ENCODE measurements at places on chromosomes 6 and 20.

DNA sequence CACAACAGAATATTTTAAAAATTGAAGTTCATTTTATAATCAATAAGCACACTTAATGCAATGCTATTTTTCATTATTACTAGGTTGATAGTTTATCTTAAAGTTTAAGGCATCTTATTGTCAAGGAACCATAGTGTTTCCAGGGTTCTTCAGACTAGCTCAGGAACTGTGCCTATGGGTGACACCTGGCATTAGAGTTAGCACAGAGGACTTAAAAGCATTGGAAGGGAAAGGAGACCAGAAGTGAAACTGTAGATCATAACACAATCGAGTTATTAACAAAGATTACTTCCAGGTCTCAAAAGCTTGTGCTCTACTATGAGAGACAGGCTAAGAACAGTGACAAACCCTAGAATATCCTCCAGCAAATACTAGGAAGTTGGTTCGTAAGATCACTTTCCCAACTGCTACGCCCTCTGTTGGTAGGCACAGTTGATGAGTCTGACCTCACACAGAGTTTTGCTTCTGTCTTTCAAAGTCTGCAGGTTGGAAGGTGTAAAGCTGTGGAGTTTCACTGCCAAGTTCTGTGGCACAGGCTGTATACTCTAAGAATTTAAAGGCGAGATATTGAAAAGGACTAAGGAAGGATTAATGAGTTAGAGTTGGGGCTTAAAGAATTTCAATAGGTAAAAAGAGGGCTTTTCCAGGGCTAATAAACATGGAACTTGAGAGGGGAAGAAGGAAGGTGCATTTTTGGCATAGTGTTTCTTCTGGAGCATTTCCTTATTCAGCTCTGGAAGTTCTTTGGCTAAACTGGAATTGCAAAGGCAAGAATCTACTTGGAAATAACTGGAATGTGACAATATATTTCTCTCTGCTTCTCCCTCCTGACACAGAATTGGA lies 531.3 kb upstream of the JAG1 start:
- DNase-seq = no peak

DNA sequence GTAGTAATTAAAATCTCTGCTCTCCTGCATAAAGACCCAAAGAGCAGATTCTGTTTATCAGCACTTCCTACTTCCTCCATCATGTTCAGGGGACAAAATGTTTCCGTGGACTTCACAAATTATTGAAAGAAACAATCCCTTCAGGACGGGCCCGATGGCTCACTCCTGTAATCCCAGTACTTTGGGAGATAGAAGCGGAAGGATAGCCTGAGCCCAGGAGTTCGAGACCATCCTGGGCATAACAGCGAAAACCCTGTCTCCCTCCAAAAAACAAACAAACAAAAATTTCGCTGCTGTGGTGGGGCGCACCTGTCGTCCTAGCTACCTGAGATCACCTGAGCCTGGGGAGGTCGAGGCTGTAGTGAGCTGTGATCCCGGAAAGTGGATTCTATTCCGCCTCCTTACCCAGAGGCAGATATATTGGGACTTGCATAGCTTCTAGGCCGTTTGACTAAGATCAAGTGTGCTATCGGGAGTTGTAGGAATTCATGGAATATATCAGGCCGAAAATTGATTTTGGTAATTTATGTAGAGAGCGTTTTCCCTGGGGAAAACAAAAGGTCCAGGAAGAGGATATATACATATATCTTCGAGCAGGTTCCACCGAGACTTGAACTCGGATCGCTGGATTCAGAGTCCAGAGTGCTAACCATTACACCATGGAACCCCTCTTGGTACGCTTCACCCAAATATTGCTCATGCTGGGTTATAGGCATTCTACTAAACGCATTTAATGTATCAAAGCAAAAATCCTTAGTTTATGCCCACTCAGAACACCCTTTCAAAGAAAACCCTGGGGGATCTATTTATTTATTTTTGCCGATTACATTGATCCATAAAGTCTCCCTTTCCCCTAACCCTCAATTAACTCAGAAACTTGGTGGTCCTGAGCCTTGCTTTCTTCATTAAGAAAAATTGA lies 74.5 kb upstream of the ZNF184 start:
- no peak for DNase-seq

- DNase-seq = no peak
These were observed 146.9 kb downstream of the PRKN start for GRCh38 chr6:162580619-162581018.

DNA sequence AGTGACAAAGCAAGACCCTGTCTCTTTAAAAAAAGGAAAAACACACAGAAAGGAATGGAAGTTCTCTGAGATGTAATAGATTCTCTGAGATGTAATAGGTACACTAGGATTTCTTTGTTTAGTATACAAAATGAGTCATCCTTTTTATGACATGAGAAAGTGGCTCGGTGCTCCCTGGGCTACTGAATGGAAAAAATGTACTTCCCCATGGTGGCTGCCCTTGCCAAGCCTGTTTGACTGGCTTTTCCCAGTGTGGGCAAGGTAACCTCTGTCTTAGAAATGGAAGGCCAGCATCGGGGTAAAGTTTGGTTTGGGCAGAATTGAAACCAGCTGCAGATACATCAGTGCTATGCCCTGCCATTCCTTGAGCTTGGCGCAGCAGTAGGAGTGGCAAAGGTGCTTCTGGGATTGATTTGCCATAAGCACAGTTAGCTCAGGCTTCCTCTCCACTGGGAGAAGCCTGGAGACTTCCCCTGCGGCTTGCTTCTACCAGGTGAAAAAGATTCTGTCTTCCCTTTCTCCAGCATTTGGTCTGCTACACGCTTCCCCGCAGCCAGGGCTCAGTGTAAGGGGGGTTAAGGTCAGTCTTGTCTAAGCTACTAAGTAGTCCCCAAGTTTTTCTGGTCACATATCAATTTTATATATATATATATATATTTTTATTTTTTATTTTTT lies 24.5 kb downstream of the ARFGEF2 start:
- DNase-seq = no peak

GRCh38 chr6:114364301-114364700 lies 21.5 kb upstream of the HS3ST5 start:
- DNase-seq = no peak

- DNase-seq = no peak
These were observed 12.4 kb downstream of the COL20A1 start for GRCh38 chr20:63305393-63305792.

- DNase-seq = no peak
These were observed 55.9 kb upstream of the C20orf144 start for GRCh38 chr20:33606118-33606771.

GRCh38 chr6:157150076-157150475 lies 173.2 kb downstream of the TMEM242 start:
- no peak for DNase-seq

- DNase-seq = no peak
These were observed 25.7 kb downstream of the MUC22 start for GRCh38 chr6:31035862-31036497.

DNA sequence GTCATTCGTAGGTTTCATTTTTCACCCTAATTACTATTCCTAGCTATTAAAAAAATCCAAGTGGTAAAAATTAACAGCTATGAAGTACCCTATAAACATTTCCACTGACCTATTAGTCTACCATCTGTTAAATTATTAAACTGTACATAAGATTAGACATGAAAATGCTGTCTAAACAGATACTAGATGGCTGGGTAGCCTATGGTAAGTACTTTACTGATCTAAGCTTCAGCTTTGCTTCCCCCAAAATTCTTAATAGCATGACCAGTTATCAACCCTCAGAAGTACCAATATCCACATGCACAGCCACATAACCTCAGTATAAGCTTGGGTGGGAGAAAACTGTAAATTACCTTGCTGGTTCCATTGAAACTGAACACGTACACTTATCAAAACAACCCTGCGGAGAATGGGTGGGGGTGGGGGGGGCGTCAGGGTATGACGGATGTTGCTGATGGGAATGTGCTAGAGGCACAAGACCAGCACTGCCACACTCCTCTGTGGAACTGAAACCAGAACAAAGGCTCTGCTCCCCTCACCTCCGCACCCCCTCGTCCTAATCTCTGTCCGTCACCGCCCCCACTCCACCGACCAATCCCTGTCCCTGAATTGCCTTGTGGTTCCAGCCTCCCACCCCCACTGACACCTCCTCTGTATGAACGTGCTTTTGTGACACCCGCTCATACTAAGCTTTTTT lies 45.3 kb downstream of the B4GALT5 start:
- peak; percentile 39 for DNase-seq

DNA sequence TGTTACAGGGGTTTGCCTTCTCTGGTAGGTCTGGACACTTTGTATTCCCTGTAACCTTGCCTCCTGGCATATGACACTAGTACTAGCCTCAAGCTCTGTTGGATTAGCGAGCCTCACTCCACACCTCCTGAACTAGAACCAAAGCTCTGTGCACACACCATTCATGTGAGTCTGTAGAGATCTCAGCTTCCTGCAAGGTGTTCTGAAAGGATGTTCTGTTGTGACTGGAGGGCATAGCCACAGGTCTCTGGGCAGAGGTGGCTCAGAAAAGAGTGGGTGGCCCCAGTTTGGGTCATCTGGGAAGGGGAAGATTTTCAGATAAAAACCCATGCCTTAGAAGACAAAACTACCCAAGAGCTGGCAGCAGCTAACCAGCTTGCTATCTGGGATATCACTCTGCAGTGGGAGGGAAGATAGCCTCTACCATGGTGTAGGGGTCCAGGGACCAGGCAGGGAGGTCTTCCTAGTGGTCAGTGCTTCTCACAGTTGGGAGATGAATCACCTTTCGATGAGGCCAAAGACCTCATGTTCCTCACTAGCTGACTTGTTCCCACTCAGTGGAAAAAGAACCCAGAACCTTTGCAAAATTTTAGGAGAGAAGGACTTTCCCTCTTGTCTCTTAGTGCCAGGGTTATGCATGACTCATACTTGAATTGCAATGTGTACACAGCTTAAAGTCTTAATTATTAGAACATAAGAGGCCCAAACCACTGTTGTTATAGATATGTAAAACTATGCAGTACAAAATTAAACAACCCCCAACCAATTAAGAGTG lies 41.4 kb downstream of the HLA-F start:
- DNase-seq = no peak

DNA sequence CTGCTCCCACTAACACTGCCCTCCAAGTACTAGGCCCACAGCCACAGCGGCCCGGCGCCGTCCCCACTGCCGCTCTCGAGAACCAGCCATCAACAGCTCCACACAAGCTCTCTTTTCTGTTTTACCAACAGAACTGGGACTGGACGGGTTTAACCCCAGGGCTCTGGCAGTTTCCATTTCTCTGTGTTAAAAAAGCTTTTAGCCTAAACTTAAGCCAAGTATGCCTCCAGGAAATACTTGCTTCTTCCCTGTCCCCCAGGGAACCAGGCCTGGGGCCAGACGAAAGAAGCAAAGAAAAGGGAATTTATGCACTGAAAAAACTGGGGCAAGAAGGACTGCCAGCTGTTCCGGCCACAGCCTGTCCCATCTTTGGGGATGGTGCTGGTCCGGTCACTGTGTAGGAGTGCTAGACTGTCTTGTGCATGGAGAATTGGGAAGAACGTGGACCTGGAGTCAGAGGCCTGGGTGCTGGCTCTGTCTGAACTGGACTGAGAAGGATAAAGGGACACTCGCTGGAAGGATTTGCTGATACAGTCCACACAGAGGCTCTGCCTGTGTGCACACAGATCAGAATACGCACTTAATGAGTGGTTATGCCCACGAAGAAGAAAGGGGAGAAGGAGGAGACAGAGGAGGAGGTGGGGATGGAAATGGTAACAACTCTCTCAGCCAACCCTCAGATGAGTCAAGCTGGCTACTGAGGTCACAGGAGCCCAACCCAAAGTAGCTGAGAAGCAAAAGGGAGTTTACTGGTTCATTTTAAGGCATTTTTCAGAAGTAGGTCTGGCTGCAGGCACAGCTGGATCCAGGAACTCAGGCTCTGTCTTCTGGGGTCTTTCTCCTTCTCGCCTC lies 254.4 kb upstream of the PMEPA1 start:
- DNase-seq = no peak

DNA sequence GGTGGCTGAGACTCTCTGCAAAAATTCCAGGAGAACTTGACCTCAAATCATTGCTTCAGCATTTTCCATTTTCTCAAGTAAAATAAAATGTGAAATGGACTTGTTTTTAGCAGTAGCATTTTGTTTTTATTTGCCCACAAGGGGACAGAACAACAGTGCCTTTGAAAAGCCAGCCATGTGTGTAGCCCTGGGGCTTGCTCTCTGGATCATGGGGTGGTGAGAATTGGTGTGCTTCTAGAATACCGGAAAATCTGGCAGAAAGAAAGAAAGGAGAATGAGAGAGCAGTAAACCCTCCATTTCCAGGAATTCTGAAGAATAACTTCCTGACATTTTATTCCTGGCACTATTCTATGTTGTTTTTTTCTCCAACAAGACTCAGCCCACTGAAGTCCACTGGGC lies 254.7 kb upstream of the MOCS1 start:
- DNase-seq = no peak

DNA sequence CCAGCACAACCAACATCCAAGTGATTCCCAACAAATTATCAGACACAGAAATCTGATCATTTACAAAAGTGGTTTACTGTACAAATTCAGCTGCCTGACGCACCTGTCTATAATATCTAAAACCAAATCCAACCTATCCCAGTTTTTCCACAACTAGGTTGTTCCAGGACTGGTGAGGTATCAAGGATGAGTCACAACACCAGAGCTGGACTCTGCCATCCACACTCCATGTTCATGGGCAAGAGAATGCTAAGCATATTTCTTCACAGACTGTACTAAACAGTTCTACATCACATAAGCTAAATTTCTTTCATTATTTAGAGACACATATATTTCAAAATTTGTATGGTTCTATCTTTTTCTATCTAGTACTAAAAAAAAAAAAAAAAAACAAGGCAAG lies 141.6 kb downstream of the BTBD9 start:
- DNase-seq = no peak

DNA sequence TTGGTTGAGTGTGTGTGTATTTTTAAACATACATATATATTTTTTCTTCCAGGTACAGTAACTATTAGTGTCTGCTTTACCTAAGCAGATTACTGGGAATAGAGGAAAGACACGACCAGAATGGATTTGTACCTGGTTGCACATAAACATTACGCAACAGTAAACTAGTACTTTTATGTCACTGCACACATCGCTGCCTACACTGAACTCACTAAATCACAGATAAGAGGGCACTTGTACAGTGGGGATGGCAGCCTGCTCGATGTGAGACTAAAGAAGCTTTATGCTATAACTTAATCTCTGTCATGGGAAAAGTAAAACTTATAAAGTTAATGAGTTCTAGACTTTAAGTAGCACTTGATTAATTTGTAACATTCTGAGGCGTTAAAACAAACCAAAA lies 89.5 kb upstream of the SIM1 start:
- DNase-seq = no peak

GRCh38 chr6:7468382-7469081 lies 72.9 kb upstream of the DSP start:
- no peak for DNase-seq

DNA sequence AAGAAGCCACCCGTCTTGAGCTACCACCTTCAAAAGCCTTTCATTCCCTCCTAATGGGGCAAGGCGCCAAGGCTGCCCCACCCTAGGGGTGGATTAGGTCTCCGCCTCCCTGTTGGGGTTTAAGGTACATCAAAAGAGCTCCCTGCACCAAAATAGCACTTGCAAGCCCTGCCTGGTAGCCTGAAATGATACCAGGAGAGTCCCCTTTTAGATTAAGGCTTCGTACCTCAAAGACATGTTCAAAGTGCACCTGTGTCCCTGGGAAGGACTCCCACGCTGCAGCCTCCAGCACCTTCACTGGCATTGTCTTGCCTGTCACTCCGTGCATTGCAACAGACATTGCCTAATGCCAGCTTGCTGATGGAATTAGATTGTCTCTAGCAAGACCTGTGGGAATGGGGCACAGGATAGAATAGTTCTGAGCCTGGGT lies 15.7 kb upstream of the CDKN1A start:
- DNase-seq = no peak

Measured in stimulated activated CD8-positive, alpha-beta memory T cell treated with anti-CD3 and anti-CD28 coated beads, Interleukin-12 subunit alpha, Interleukin-12 subunit beta, amount 100 ng/mL, for 1 hour (primary cell).